ENCODE measurements at places on chromosomes 16 and 17.

DNA sequence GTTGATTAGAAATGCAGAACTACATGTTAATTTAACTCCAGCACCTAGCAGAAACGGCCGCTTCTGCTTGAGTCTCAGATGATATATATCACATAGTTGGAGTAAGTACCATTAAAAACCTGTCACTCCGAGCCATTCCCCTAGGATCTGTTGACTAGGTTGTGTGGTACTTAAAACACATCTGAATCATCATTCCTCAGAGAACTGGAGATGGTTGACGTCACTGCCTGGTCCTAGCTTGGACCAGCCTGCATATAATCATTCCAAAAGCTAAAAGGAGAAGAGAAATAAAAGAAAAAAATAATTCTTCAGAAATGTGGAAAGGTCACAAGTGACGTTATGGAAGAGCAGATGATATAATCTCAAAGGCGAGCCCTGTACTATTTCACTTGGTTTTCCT lies 31.3 kb upstream of the RASL10B start:
- DNase-seq: no peak

DNA sequence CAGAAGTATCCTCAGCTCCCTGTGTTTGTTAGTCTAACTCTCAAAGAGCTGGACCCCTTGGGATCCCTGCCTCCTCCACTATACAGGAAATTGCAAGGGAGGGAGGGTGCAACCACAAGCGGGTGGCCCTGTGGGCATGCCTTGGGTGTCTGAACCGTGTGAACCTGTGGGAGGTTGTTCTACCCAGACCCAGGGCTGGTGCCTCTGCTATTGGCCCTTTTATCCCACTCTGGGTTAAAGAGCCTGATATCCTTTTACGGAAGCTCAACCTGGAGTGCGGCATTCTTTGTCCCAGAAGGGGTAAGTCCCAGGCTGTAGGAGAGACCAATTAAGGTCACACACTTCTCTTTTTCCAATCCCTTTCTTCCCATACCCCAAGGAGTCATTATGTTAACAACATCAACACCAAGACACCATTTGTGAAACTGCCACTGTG lies 53.4 kb downstream of the ARSG start:
- no peak for DNase-seq

GRCh38 chr17:70956726-70957125 lies 787.4 kb downstream of the KCNJ2 start:
- no peak for DNase-seq

DNA sequence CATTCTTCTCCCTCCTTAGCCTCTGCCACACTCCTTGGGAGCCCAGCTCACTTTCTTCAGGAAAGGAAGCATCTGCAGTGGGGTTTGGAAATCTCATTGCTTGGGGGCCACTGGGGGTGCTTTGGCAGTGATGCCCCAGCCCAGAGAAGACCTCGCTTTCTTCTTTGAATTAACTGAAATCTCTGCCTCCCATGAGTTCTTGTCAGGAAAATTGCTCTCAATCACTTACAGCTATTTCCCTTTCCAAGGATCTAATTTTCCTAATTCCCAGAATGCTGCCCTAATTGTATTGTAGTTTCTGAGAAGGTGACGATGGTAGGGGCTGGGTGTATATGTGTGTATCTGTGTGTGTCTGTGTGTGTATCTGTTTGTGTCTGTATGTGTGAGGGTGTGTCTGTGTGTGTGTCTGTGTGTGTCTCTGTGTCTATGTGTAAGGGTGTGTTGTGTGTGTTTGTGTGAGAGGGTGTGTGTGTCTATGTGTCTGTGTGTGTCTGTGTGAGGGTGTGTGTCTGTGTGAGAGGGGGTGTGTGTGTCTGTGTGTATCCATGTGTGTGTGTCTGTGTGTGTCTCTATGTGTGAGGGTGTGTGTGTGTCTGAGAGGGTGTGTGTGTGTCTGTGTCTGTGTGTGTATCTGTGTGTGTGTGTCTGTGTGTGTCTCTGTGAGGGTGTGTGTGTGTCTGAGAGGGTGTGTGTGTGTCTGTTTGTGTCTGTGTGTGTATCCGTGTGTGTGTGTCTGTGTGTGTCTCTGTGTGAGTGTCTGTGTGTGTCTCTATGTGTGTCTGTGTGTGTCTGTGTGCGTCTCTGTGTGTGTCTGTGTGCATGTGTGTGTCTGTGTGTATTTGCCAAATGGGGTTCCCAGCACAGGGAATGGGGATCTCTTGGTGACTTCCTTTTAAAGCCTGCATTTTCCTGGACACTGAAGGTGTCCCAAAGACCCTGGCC lies 83.5 kb upstream of the DNAJA2 start:
- no peak for DNase-seq

All from HL-60 (cell line).